Activated CD8-positive, alpha-beta memory T cell treated with anti-CD3 and anti-CD28 coated beads for 48 hours (primary cell): ENCODE measurements at places on chromosomes 12 and 14.

DNA sequence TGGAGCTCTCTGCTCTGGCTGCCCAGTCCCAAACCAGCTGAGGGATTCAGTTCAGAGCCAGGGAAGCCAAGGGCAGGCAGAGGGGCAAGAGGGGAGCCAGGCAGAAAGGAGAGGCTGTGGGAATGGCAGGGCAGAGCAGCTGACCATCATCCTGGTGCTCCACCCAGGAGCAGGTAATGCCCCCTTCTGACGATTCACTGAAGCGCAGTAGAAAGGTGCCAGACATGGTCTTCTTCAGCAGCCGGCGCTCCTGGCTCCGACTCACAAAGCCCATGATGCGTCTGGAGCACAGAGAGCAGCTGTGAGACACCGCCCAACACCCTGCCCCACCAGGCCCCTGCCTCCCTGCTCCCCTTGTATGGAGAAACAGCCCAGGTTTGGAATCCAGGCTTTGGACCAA is 8.0 kb downstream of the IL23A start:
- DNase-seq = no peak

DNA sequence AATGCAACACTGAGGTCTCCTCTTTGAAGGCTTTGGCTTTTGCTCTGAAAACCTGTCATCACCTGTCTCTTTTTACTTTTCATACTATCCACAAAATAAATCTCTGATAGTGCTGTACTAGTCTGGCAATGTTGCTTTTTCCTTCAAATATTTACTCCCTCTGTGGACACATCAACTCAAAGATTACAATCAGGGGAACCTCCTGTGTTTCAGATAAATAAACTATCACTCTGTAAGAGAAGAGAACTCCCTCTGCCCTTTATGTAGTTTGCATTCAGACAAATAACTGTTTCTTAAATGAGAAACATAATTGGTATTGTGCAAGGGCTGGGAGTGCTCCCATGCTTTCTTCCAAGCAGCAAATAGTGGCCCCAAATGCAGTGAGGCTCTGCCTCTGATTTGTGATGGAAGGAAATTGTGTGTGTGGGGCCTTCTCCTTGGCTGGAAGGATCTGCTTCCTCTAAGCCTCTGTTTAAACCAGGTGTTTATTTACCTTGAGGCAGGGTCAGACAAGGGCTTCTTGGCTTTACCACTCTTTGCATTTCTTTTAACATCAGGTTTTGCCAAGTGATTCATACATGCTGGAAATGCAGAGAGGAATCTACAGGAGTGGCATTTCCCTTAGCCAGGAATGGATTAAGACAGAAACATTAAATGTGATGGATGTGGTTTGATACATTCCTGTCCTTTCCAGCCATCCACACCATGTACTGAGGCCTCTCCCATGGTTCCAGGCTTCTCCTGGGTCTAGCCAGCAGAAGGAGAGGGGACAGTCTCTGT is 69.0 kb downstream of the AKAP6 start:
- no peak for DNase-seq

GRCh38 chr12:28537474-28537873 is 347.2 kb downstream of the CCDC91 start:
- no peak for DNase-seq

- no peak for DNase-seq
Measured at GRCh38 chr12:115623764-115624334, 653.6 kb downstream of the MED13L start.

DNA sequence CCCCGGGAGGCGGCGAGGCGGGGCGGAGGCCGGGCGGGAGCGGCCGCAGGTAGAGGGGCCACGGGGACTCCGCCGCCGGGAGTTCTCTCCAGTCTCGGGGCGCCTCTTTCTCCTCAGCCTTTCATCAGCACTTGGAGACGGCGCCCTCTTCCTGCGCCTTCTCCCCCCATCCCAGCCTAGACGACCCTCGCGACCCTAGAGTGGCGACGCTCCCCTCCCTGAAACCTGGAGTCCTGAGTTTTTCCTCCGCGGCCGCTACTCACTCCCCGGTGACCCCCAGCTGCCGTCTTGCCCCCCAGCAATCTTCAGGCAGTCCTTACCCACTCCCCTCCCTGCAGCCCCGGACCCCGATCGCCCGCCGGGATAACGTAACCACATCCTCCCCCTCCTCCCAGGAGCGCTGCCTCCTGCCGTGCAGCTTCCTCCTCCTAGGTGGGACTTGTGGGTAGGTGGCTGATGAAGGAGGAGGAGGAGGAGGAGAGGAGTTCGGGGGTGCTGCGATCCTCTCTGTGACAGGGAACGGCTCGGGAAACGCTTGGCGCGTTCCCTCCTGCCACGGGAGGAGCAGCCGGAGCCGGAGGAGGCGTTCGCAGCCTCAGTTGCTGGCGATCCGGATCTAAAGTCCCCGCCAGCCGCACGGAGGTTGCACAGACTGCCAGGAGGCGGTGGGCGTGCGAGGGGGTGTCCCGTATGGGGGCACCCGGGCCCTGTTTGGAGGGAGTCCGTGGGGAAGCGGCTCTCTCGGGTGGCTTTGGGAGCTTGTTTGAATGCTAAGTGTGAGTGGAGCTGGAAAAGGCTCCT is 891 bp downstream of the PLEKHA5 start:
- peak; percentile 0 for DNase-seq

DNA sequence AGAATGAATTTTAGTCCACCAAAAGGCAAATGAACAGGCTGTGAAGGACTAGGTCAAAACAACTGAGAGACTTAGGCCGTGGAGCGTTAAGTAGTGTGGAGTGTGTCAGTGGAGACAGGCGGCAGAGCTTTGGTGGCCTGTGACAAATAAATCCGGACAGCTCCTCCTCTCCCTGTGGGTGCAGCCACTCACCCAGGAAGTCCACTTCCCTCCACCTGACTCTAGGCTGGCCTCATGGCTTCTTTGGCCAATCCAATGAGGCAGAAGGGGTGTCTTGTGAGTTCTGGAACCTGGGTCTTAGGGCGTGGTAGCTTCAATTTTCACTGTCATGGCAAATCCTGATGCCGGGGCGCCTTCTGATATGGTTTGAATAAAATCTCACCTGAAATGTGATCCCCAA is 180.9 kb upstream of the C14orf180 start:
- DNase-seq = no peak

- no peak for DNase-seq
Measured at GRCh38 chr12:87290505-87290904, 738.7 kb downstream of the C12orf50 start.

DNA sequence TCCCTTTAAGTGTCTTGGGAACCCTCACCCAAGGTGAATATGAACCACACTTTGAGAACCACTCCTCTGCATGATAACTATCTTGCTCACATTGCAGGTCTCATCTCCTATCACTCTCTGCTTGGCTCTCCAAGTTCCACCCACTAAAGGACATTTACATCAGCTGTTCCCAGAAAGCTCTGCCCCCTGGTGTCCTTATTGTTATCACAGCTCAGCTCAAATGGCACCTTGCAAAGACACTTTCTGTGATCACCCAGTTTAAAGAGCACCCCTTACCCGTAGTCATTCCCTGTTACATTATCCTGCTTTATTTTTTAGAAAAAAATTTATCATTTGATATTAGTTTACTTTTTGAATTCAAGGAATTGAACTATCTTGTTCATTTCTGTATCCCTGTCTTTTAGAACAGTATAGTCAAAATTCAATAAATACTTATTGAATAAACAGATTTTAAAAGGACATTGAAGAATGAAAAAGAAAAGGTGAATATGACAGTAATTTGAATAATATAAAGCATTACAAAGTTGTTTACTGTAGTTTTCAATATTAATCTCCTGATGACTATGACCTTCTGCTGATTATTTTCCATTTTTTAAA is 20.5 kb upstream of the GUCY2C start:
- DNase-seq = no peak

GRCh38 chr12:44519931-44520330 is 356.2 kb downstream of the NELL2 start:
- DNase-seq = no peak

- no peak for DNase-seq
Measured at GRCh38 chr12:103667125-103667524, 80.1 kb downstream of the STAB2 start.

GRCh38 chr12:128047266-128048060 is 219.5 kb upstream of the TMEM132C start:
- DNase-seq = no peak

- no peak for DNase-seq
Measured at GRCh38 chr14:56212521-56212920, 94.3 kb downstream of the PELI2 start.

DNA sequence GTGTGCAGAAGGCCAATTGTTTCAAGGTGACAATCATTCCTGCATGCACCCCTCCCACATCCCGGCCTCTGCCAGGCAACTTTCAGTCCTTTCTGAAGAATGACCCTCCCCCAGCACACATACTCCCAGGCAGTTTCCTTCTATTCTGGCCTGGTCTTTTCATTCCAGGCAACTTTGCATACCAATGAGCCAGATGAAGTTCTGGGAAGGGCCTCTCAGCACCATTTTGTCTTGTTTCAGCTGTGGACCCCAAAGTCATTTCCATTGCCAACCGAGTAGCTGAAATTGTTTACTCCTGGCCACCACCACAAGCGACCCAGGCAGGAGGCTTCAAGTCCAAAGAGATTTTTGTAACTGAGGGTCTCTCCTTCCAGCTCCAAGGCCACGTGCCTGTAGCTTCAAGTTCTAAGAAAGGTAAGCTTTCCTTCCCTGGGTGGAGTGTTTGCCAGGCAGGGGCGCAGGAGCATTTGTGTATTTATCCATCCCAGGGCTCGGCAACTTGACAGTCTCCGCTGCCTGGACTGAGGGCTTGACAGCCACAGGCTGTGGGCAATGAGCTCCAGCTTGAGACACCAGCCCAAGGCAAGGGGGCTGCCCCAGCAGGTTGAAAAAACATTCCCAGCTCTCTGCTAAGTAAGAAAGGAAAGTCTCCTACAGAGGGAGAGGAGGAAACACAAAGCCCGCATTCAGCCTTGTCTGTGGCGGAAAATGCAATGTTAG is 16.4 kb downstream of the BCL2L14 start:
- DNase-seq = no peak

DNA sequence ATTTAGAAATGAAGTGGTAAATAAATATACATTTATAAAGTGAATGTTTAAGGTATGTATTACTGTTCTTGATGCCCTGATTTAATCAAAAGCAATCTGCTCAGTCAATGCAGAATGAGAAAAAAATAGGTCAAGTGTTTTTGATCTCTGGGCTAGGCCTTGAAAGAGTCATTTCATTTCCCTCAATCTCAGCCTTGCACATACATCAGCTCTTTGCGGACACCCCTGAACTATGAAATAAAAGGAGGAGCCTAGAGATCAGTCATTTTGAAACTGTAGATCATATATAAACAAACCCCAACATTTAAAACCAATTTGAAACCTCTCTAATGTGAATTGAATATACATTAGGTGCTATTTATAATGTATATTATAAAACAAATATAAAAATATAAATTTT is 42.5 kb downstream of the ATG2B start:
- DNase-seq = no peak

DNA sequence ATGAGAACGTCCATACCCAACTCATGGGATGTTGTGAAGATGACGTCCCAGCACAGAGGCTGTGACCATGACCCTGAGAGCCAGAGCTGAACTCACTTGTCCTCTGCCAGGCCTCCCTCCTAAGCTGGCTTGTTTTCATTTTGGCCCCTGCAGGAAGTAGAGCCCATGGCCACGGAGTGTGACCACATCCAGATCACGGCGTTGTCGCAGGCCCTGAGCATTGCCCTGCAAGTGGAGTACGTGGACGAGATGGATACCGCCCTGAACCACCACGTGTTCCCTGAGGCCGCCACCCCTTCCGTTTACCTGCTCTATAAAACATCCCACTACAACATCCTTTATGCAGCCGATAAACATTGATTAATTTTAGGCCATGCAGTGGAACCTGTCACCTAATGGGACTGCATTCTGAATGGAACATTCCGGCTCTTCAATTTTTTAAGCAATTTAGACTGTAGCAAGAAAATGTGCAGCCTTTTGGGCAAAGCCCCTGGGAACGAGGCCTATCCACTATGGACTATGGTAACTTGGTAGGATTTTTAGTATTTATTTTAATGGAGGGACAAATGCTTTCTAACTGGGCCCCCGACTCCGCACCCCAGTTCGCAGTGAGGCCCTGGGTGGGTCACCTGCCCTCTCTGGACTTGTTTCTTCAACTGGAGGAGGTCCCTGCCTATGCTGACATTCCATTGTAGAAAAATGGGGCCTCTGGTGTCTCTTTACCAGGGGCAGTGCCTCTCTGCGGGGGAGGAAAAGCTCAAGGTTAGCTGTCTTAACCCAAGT is 19.6 kb downstream of the OTUB2 start:
- DNase-seq = no peak

DNA sequence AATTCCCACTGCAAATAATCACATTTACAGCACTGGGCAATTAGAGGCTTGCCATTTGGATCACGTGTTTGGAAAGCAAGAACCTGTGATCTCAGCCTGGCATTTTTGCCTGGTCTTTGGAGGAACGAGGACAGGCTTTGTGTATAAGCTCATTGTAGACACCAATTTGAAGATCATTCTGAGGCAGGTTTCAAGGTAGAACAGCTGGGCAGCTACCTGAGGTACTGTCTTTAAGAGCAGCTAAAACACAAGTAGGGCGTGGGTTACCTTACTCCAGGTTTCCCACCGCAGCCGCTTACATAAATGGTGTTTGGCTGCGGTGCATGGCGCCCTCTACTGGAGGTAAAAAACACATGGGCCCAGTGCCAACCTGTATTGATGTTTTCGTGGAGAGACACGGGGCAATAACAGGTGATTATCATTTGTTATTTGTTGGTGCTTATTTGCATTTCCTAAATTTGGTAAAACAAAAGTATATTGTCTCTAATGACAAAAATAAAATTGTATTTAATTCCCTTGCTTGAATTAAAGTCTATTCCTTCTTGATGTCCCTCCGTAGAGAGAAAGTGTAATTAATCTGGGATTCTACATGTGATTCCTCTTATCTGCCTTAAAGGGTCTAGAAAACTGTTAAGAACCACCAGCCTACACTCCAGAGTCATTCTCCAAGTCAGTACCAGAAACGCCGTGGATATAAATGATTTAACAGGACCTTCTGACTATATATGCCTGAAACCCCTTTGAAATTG is 69.7 kb downstream of the SVOP start:
- peak; percentile 9 for DNase-seq

- no peak for DNase-seq
Measured at GRCh38 chr12:91327889-91328288, 145.3 kb upstream of the DCN start.

DNA sequence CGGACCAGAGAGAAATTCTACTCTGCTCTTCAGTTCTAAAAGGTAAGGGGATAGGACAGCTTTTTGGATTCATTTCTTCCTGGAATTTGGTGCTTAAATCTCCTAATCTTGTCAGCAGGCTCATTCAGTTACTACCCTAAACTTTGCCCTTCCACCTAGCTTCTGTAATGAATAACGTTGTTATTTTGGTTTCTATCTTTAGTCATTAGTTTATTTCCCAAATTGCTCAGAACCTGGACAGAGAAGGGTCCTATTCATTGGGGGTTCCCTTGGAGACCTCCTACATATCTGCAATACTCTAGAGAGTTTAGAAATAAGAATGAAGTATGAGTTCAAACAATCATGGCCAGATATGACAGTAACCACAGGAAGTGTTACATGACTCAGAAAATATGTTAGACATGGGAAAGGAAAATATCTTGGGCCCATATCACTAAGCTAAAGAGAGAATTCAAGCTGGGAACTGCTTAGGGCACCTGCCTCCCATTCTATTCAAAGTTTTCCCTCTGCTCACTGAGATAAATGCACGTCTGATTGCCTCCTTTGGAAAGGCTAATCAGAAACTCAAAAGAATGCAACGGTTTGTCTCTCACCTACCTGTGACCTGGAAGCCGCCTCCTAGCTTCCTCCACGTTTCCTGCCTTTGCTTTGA is 87.9 kb downstream of the GAS2L3 start:
- no peak for DNase-seq
